ENCODE measurements at places on chromosomes 5 and 9. TPM values are rescaled to one million over a fixed set of nuclear protein-coding genes. Genes with fewer than 3 reads are reported as not detected.

TMEM215 gene
- not detected for total RNA-seq

GABRP gene
- not detected for total RNA-seq

TMEM171 gene
- total RNA-seq, result 1.8 TPM

SLC6A3 gene
- total RNA-seq, result under 0.01 TPM

OTULINL gene
- total RNA-seq, result 0.17 TPM

CDC20B gene
- total RNA-seq, result under 0.01 TPM

FAM221B gene
- total RNA-seq, result not detected

PROB1 gene
- total RNA-seq, result 1.2 TPM

HK3 gene
- total RNA-seq, result not detected

FAM169A gene
- 0.17 TPM for total RNA-seq

TRIM14 gene
- total RNA-seq, result 7.0 TPM

OLFML2A gene
- 28.8 TPM for total RNA-seq

RAB3C gene
- not detected for total RNA-seq

GRXCR2 gene
- not detected for total RNA-seq

CCDC183 gene
- total RNA-seq, result 0.33 TPM

CCL28 gene
- total RNA-seq, result 2.9 TPM
